Brain (organoid and tissue), 16 donors: ENCODE measurements at places on chromosomes 13 and 19. TPM values are rescaled to one million over a fixed set of nuclear protein-coding genes. Genes with fewer than 3 reads are reported as not detected.

The PRSS57 gene
- not detected for polyA plus RNA-seq

- no peak for DNase-seq
These were observed 513.7 kb downstream of the GPC6 start for GRCh38 chr13:93740334-93740733.

The CYP2A7 gene
- polyA plus RNA-seq: not detected

The NLRP5 gene
- polyA plus RNA-seq: not detected

- DNase-seq: no peak
These were observed 25.5 kb downstream of the AP2S1 start for GRCh38 chr19:46824890-46825730.

DNA sequence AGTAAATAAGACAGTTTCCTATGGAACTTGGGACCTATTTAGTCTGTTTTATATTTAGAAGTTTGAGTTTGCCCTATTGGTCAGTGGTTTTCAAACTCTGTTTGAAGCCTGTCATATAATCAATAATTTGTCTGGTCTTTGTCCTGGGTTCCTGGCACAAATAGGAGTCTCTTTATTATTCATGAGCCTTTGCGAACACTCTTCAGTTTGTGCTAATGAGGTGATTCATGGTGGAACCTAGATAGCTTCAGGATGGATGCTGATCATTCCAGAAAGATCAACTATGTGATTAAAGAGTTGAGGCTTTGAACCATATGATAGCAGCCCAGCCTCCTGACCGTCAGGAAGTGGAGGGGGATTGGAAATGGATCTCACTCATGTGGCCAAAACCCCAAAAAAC lies 10.0 kb upstream of the VWA8 start:
- no peak for DNase-seq

The PDX1 gene
- polyA plus RNA-seq: not detected

GRCh38 chr13:98273824-98274742 lies 97.0 kb upstream of the RNF113B start:
- no peak for DNase-seq

The ICAM5 gene
- polyA plus RNA-seq: 6.4 TPM

GRCh38 chr13:95783747-95784146 lies 106.8 kb downstream of the DNAJC3 start:
- DNase-seq: no peak

DNA sequence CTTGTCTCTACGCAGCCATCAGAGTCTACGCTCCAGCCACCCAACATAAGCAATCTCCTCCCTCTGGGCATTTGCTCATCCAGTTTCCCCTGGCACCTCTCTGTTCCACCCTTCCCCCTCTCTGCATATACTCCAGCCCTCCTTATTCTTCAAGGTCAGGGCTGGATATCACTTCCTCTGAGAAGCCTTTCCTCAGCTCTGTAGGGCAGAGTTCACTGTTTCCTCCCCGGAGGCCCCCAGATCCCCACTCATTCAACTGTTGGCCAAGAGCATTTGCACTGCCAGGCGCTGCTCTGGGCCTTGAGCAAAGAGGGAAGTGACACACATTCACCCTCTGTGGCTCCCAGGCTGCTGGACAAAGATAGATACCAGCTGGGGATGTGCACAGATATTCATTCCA lies 3.3 kb downstream of the FCGRT start:
- DNase-seq: no peak

- no peak for DNase-seq
These were observed 10.6 kb downstream of the REXO1 start for GRCh38 chr19:1837625-1838105.

- DNase-seq: no peak
These were observed 10.8 kb downstream of the C2CD4C start for GRCh38 chr19:397941-398706.

The SMIM44 gene
- polyA plus RNA-seq: not detected

- DNase-seq: no peak
These were observed 106.3 kb downstream of the FGF9 start for GRCh38 chr13:21777166-21777565.

GRCh38 chr19:3270902-3271301 lies 46.4 kb downstream of the CELF5 start:
- peak; percentile 97 for DNase-seq

The VSTM1 gene
- polyA plus RNA-seq: not detected

DNA sequence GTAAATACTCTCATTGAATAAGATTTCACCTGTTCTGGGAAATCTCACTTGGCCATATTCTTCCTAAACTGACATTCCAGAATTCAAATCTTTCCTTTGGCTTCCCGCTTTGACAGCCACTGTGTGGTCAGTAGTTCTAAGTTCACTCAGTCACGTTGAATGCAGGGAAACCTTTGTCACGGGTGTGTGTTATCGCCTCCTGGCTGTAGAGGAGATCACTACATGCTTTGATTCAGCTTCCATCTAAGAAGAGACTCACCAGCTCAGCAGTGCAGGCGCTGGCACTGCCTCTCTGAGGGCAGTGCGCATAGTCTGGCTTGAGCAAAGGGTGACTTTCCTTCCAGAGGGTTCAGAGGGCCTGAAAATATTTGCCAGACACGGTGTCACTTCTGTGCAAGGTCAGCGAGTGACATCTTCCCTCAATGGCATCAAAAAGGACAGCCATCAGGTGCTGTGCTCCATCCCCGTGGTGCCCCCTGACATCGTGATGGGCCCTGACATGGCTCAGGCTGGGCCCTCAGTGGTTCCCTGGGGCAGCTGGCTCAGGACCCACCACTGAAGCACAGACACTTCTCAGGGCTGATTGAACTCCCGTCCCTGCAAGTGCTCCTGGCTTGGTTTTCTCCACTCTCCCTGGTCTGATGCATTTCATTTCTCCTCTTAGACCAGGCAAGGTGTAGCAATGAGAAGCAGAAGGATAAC lies 635.4 kb upstream of the ARGLU1 start:
- DNase-seq: peak; percentile 49

- DNase-seq: no peak
These were observed 142.0 kb upstream of the TSHZ3 start for GRCh38 chr19:31491242-31491641.

The COLGALT1 gene
- 28.8 TPM for polyA plus RNA-seq

GRCh38 chr19:17989425-17990094 lies 18.4 kb upstream of the ARRDC2 start:
- no peak for DNase-seq

DNA sequence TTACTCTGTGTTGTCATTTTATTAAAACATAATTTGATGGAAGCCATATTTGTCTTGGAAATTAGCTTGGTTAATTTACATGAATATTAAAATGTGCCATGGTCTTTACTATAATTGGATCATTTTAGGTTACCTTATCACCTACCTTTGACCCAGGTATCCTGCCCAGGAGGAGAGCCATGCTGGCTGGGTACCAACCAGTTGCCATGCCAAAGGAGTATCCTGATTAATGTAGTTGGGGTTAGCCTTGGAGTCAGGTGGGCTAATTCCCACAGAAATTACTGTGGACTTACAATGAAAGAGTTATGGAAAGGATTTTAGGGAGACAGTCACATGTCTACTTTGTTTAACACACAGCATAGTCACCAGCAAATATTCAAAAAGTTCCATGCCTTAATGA lies 32.0 kb downstream of the NDFIP2 start:
- DNase-seq: no peak

DNA sequence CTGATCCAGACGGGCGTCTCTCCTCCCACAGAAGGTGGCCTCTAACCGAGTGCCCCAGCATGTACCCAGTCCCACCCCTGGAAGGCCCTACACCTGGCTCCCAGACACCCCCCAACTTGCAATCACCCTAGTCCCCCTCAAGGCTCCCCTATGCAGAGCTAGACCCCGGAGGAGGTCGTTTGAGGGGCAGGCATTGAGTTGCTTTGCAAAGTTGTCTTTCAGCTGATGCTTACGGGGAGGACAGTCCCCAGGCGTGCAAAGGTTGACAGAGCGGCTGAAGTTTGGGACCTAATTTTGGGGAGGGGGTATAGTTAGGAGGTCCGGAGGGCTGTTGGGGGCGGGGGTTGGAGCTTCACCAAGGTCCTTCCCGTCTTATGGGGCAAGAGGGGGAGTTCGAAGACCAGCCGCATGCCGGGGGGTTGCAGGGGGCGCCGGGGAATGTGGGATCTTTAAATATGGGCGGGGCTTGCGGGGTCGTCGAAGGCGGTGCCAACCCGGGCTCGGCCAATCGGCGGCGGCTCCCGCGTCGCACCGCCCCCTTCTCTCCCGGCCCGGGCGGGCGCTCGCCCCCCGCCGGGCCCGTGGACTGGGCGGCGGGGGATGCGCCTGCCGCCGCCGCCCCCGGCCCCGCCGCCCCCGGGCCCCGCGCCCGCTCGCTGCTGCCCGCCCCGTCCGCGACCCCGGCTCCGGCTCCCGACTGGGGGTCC lies at the start of gene KCNN1:
Gene KCNN1, plus strand, starts transcription at position 558 of the 707 bp plus-strand sequence. CDS start 6,782 bp downstream, outside the sequence.
- peak; percentile 73 for DNase-seq

The LRG1 gene
- 0.14 TPM for polyA plus RNA-seq

The RPS28 gene
- polyA plus RNA-seq: 2,519 TPM
